Dorsolateral prefrontal cortex (tissue), 122 donors: ENCODE measurements at places on chromosomes 13 and 19. TPM values are rescaled to one million over a fixed set of nuclear protein-coding genes. Genes with fewer than 3 reads are reported as not detected.

The KIR3DL2 gene
- total RNA-seq = not detected

DNA sequence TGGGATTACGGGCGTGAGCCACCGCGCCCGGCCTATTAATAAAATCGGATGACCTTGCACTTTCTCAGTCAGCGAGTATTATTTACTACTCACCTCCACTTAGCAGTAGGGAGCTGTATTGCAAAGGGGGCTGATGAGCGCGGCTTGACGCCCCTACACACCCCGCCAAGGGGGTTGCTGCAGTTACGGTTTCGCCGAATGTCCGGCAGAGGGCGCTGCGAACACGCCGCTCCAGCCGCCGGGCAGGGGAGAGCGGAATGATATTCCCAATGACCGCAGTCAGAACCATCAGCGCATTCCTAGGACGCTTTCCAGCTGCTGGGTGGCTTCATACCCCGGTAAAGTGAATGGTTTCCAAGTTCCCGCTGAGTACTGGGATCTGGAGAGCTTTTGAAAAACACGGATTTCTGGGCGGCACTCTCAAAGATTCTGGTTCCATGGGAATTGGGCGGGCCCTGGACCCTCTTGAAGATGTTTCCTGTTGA is 30.0 kb upstream of the TPT1 start:
- peak; percentile 30 for DNase-seq

The C19orf73 gene
- total RNA-seq = 3.6 TPM

DNA sequence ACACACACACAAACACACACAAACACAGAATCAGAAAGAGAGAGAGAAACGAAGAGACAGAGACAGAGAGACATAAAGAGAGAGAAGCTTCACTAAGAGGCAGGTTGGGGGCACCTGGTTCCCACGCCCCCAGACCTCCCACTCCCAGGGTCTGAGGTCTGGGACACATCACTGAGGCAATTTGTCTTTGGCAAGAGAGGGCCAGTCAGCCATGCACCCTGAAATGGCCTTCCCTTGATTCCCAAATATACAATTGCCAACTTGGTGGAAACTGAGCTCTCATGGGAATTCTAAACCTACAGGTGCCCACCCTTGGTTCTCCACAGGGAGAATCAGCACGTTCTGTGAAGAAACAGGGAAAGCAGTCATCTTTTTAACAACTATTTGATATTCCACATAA is 79.5 kb downstream of the COL4A1 start:
- DNase-seq = no peak

- DNase-seq = no peak
Measured at GRCh38 chr13:94607939-94608338, 6.3 kb downstream of the GPR180 start.

The SMAD9 gene
- total RNA-seq = 25.5 TPM

DNA sequence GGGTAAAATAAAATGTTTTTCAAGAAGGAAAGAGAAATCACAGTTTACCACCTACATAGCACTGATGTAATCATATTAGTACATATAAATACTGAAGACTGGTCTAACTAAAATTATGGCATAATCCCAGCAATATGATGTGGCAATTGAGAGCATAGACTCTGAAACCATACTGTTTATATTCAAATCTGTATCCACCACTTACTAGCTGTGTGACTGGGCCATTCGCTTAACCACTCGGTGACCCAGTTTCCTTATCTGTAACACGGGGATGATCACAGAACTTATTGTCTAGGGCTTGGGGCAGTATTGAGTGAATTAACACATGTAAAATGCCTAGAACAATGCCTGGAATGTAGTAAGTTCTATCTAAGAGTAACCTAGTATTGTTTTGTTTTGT is 13.1 kb upstream of the GTF3A start:
- DNase-seq = no peak

GRCh38 chr13:52067237-52067636 is 42.7 kb downstream of the UTP14C start:
- DNase-seq = no peak

DNA sequence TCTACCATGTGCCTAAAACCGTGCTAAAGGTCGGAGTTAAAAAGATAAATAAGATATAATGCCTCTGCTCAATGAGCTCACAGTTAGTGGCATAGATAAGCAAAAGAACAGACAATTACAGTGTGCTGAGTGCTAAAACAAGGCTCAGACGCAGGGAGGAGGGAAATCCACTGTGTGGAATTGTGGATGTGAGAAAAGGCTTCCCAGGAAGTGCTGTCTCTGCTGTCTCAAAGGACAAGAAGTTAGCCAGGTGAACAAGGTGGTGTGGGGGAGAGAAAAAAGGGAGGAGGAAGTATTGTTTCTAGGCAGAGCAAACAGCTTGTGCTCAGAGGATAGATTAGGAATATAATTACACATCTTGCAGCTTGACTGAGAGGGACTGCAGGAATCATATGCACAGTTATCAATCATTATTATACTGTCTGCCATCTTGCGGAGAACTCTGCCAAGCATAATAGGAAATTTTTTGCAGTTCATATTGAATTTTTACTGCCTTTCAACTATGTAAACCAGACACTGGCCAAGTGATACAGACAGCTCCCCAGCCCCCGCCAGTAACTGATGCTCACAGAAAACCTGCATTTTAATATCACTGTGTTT is 9.3 kb downstream of the C13orf42 start:
- no peak for DNase-seq

DNA sequence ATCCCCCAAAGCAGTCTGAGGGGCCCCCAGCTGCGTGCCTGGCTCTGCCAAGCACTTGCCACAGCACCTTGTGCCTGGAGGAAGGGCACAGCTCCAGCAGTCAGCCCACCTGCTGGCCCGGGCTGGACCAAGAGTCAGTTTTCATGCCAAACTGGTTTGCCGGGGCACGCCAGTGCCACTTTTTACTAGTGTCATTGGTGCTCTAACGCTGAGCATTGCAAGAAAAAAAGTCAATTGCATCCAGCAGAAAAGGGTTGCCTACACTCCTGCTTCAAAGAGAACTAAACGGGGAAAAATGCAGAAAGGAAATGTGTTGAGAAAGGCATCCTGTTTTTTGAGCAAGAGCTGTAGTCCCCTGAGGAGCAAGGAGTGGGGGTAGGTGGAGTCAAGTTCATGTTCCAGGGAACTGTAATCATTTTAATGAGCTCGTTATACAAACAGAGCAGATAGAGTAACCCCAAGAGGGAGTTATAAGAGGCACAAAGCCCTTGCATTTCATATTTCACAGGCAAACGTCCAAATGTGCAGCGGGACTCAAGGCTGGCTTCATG is 68.4 kb downstream of the F2RL3 start:
- DNase-seq = no peak

The SPINT2 gene
- total RNA-seq = 116 TPM

The REXO1 gene
- 69.6 TPM for total RNA-seq

The MYCBP2 gene
- 271 TPM for total RNA-seq

- no peak for DNase-seq
Measured at GRCh38 chr19:8537099-8537498, 23.1 kb upstream of the ZNF414 start.

DNA sequence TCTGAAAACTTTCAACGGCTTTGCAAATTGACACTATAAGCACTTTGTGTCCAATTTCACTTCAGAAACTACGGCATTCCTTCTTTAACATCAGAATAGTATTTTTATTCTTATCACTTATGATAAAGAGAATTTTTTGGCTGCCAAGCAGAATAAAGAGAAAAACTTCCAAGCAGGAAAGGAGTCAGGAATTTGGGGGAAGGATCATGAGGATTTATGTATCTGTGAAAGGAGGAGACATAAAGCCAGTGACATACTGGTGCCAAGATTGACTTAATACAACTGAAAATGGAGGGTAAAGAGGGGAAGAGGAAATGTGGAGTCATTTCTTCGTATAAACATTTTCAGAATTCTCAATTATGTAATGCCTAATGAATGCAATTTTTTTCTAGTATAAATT is 94.7 kb downstream of the RBM26 start:
- no peak for DNase-seq

- DNase-seq = no peak
Measured at GRCh38 chr19:50890422-50891252, 17.4 kb downstream of the KLK2 start.

- DNase-seq = no peak
Measured at GRCh38 chr19:55526216-55527196, 10.4 kb downstream of the SBK2 start.

- no peak for DNase-seq
Measured at GRCh38 chr19:18140473-18140872, 12.5 kb upstream of the PIK3R2 start.

- DNase-seq = no peak
Measured at GRCh38 chr13:114017028-114017630, 43.3 kb upstream of the C13orf46 start.

DNA sequence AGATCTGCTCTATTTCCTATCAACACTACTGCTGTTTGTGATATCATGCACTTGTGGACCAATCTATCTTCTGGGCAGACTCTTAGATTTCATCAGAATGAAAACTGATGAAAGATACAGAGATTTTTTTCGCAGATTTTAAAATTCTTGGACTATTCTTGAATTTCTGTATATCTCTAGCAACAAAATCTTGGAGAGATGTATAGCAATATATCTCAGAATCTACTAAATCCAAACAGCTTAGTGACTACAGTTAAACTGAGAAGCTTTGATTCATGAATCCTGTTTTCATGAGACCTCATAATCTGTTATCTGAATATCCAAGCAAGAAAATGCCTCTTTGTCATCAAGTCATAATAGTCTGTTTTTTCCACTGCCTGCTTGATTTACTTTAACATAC is 28.0 kb upstream of the FREM2 start:
- DNase-seq = no peak

The FUT3 gene
- not detected for total RNA-seq

DNA sequence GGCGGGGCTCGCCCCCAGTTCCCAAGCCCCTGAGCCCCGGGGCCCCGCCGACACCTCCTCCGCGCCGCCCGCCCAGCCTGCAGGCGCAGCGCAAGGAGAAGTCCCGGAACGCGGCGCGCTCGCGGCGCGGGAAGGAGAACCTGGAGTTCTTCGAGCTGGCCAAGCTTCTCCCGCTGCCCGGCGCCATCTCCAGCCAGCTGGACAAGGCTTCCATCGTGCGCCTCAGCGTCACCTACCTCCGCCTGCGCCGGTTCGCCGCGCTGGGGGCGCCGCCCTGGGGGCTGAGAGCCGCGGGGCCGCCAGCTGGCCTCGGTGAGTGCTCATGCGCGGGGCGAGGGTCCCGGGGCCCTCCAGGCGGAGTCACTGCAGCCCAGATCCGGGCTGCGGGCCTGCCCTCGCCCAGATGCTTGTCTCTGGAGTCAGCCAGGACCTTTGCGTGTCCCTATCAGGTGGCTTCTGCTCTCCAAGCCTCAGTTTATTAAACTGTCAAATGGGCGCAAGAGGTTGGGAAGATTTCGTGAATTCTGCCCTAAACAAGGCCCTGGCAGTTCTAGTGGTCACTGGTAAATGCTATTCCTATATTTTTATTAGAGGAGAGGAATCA is 2.0 kb downstream of the NPAS1 start:
- DNase-seq = no peak

The ZNF571 gene
- 14.7 TPM for total RNA-seq

- DNase-seq = no peak
Measured at GRCh38 chr19:19499272-19499995, 15.9 kb downstream of the TSSK6 start.

The PGLYRP1 gene
- total RNA-seq = not detected

DNA sequence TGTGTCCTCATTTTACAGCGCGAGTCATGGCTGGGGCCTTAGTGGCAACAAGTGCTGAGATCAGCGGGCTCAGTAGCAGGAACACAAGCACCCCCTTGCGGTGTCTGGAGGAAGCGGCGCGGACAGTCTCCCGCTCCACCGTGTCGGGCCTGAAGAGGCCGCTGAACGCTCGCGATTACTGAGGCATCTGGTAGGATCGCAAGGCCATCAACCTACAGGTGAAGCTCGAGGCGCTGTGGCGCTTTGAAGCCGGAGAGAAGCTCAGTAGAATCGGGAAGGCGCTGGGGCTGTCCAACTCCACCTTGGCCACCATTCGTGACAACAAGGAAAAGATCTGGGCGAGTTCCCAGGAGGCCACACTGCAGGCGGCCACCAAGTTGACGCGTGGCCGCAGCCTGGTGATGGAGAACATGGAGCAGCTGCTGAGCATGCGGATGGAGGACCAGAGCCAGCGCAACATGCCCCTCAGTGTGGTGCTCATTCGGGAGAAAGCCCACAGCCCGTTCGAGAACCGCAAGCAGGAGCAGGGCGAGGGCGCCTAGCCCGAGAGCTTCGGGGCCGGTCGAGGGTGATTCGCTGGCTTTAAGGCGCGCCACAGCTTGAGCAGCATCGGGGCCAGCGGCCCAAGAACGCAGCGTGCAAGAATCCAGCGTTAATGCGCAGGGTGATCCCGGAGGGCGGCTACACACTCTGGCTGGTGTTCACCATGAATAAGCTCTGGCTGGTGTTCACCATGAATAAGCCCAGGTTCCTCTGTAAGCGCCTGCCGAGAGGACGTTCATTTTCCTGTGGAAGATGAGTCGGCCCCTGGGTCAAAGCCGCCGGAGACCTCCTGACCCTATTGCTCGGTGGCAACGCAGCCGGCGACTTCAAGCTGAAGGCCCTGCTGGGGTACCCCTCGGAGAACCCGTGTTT is 8.3 kb upstream of the MZF1 start:
- DNase-seq = peak; percentile 87

DNA sequence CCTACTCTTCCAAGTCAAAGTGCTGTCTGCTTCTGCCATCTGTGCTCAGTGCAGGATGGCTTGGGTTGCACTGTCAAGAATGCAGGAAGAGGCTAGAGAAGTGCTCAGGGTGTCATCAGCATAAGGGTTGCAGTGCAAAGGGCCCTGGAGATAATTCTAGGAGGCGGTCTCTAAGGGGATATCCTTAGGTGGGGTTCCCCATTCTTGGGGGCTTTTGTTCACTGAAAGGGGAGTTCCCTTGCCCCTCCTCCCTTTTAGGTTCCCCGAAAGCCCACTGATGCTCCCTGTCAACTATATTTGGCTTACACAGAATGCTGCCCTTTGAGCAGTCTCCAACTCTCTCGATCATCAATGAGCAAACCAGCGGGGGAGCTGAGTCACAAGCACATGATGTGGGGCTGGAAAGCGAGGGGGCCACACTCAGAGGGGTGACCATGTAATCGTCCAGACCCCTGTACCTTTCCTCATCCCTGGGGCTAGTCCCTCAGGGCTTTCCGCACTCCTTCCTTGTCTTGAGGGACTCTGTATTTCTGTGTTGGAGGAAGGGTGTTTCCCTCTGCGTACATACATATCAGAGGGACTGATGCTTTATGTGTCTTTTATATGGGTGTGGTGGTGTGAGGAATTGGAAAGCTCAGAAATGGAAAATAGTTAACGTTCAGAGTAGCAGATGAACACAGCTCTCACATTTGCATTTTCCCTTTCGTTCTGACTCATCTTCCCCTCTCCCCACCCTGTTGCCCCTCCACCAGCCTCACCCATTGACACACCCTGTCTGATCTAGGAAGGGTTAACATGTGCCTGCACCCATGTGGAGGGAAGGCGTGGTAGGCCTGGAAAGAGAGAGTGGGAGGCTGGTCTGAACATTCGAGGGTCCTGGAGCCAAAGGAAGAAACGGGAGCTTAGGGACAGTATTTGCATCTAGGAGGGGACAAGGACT is 6.7 kb downstream of the ZBTB32 start:
- DNase-seq = no peak
